Lung microvascular endothelial cell (primary cell): ENCODE measurements at places on chromosomes 3 and 15. TPM values are rescaled to one million over a fixed set of nuclear protein-coding genes. Genes with fewer than 3 reads are reported as not detected.

- DNase-seq, result no peak
Measured at GRCh38 chr3:43034911-43035310, 55.8 kb downstream of the GASK1A start.

GRCh38 chr3:150033721-150034120, 63.0 kb upstream of the PFN2 start:
- no peak for DNase-seq

DNA sequence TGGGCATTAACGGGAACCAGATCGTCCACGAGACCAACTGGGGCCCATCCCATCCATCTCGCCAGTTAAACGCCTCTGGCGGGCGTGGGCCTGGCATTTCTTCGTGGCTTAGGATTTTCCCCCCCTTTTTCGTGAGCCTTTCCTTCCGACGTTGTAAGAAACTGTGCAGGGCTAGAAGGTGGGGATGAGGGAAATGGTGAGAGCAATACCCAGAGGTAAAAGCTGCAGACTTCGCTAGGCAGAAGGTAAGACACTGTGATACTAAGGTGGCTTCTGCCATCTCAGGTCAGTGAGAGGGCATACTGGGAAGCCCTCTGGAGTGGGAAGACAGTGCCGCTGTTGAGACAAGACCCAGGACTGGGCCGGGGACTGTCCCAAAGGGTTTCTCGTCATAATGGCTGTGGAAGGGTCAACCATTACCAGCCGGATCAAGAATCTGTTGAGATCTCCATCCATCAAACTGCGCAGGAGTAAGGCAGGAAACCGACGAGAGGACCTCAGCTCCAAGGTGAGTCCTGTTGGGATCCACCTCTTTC, 666 bp downstream of the MAPKBP1 start:
- no peak for DNase-seq

DNA sequence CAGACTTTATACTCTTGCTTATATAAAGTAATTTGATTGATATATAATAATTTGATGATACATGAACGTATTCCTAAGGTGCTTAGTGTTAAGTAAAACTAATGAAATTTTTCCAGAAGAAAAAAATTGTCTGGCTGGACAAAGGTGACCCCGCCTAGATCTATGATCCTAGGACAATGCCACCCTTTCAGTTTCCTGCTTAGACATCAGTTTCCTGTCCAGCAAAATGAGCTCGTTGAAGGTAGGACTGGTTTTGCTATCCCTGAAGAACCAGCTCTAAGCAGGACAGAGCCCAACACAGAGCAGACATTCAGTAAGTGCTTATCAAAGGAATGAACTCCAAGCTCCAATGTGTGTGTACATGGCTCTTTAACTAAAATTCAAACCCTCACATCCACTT, 80.8 kb upstream of the SNTN start:
- DNase-seq, result no peak

- no peak for DNase-seq
Measured at GRCh38 chr15:33846142-33846541, 122.2 kb upstream of the CHRM5 start.

CPNE9 gene
- total RNA-seq, result under 0.01 TPM in 1 of 2 replicates, not detected in the other
